RWPE2 (cell line): ENCODE measurements at places on chromosomes 1 and 21.

DNA sequence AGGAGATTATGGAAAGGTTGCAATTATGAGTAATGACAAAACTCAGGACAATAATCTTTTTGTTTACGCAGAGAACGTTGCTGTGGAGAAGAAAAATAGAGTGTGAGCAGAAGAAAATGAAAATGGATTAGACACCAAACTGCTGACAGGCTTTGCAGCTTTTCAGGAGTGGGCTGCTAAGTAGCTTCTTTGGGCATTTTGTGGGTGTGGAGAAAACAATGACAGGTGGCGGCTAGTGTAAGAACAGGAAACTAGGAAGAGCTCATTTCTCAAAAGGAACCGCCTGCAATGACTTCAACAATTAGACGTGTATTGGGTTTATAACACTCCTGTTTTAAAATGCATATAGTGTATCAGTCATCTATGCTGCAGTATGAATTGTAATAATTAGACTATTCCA, 18.3 kb upstream of the PALMD start:
- no peaks in the 10 kb centered on the region for H3K4me1 ChIP-seq
- H3K27ac ChIP-seq, result no peak overlapping the region

DNA sequence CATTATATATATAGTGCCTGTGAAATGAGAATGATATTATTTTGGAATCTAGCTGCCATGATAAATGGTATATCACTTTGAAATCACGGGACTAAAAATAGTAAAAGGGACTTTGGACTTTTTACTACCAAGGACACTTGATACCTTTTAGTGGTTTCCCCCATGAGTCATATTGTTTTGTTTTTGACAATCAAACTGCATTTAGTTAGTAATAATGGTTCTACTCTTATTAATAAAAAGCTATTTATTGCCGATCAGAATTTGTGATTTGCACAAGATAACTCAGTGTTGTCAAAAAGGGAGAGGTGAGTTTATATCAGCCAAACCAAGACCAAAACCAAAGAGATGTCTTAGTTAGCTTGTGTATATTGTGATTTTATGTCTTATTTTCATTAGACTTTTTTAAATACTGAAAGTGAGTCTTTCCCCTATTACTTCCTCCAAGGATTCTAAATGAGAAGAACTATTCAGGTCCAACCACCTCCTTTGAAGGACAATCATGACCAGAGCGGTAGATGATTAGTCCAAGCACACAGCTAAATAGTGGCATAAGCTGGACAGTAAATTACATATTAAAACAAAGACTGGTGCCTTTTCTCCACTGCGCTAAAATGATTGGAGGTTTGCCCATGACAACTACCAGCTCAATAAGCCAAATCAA, 281.7 kb upstream of the ESRRG start:
- H3K27me3 ChIP-seq, result no peaks in the 10 kb centered on the region
- H3K4me3 ChIP-seq, result no peak overlapping the region
- no peaks in the 10 kb centered on the region for H3K36me3 ChIP-seq

- H3K36me3 ChIP-seq, result no peaks in the 10 kb centered on the region
- DNase-seq, result no peak
- H3K4me1 ChIP-seq, result peaks cover 18% of the 10 kb centered on the region
- H3K27me3 ChIP-seq, result no peaks in the 10 kb centered on the region
Measured at GRCh38 chr1:162040001-162040400, 16.3 kb upstream of the OLFML2B start.

GRCh38 chr1:91611483-91611917, 110.8 kb downstream of the CDC7 start:
- peaks cover 36% of the 10 kb centered on the region for H3K4me1 ChIP-seq
- peak overlapping the region; percentile 57 for H3K27ac ChIP-seq
- no peaks in the 10 kb centered on the region for H3K27me3 ChIP-seq
- no peak for DNase-seq

GRCh38 chr1:227214207-227214606, 104.1 kb downstream of the CDC42BPA start:
- peaks cover 4% of the 10 kb centered on the region for H3K4me1 ChIP-seq
- no peaks in the 10 kb centered on the region for H3K36me3 ChIP-seq
- no peaks in the 10 kb centered on the region for H3K27me3 ChIP-seq
- no peak overlapping the region for H3K27ac ChIP-seq
- H3K4me3 ChIP-seq, result no peak overlapping the region
- no peak for DNase-seq

DNA sequence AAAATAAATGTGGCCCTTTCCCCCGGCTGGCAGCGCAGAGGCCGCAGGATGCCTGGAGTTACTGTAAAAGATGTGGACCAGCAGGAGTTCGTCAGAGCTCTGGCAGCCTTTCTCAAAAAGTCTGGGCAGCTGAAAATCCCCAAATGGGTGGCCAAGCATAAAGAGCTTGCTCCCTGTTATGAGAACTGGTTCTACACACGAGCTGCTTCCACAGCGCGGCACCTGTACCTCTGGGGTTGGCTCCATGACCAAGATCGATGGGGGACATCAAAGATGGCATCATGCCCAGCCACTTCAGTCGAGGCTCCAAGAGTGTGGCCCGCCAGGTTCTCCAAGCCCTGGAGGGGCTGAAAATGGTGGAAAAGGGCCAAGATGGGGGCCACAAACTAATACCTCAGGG, 95.9 kb downstream of the LRIG2 start:
- no peak overlapping the region for H3K4me3 ChIP-seq
- no peak overlapping the region for H3K27ac ChIP-seq

DNA sequence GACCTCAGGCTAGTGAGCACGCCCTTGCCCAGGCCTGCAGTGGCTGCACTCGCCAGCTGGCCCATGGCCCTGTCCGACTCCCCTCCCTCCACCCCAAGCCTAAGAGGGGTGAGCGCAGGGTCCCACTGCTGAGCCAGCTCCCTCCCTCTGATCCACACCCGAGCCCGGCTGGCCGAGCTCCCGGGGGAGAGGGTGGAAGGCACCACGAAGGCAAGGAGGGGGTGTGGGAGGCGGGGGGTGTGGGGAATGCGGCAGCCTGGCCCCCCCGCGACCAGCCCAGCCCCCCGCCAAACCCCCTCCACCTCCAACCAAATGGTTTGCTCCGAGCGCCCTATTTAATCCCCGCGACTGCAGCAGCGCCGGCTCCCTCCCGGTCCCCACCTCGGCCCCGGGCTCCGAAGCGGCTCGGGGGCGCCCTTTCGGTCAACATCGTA, at the start of gene CADM3:
Gene CADM3, plus strand, starts transcription at position 362 of the 434 bp plus-strand sequence. CDS start 151 bp downstream, outside the sequence.
- peak within 1 kb of the TSS; percentile 7 for H3K4me3 ChIP-seq
- peaks cover 80% of the 10 kb centered on the region for H3K27me3 ChIP-seq
- no peak within 1 kb of the TSS for H3K27ac ChIP-seq
- no peaks in the 10 kb centered on the region for H3K36me3 ChIP-seq
- no peak for DNase-seq
- no peaks in the 10 kb centered on the region for H3K4me1 ChIP-seq

DNA sequence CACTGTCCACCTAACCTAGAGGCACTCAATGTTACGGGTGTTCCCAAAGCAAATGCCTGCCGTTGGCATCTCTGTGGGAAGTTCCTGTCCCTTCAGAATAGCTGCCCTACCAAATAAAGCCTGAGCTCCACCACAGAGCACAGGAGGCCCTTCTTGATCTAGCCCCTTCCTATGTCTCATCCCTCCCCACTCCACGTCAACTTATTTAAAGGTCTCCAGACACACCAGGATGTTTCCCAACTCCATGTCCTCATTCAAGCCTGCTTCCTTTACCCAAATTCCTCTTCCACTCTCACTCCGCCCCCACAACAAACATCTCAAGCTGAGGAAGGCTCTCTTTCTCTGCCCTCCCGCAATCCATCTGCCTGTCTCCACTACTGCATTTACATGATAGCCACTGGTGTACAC, 87.7 kb downstream of the TGFBR3 start:
- no peaks in the 10 kb centered on the region for H3K36me3 ChIP-seq
- H3K4me1 ChIP-seq, result peaks cover 4% of the 10 kb centered on the region
- H3K27ac ChIP-seq, result no peak overlapping the region
- DNase-seq, result no peak
- no peak overlapping the region for H3K4me3 ChIP-seq

DNA sequence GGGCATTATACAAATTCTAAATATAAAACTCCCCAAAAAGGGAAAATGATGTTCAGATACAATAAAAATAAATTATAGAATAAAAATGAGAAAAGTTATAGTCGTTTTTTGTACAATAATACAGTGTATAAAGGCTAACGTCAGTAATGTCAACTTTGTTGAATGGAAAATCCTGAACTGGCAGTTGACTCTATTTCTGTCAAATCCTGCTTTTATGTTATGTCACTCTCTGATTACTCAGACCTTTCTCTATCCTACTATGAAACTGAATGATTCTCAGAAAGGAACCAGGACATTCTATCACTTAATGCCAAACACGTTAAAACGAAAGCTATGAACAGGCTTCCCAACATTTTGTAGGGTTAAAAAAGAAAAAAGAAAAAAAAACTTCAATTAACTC, 636.4 kb downstream of the USP25 start:
- H3K4me1 ChIP-seq, result no peaks in the 10 kb centered on the region
- no peaks in the 10 kb centered on the region for H3K36me3 ChIP-seq
- no peak for DNase-seq
- no peak overlapping the region for H3K27ac ChIP-seq
- no peaks in the 10 kb centered on the region for H3K27me3 ChIP-seq
- no peak overlapping the region for H3K4me3 ChIP-seq

DNA sequence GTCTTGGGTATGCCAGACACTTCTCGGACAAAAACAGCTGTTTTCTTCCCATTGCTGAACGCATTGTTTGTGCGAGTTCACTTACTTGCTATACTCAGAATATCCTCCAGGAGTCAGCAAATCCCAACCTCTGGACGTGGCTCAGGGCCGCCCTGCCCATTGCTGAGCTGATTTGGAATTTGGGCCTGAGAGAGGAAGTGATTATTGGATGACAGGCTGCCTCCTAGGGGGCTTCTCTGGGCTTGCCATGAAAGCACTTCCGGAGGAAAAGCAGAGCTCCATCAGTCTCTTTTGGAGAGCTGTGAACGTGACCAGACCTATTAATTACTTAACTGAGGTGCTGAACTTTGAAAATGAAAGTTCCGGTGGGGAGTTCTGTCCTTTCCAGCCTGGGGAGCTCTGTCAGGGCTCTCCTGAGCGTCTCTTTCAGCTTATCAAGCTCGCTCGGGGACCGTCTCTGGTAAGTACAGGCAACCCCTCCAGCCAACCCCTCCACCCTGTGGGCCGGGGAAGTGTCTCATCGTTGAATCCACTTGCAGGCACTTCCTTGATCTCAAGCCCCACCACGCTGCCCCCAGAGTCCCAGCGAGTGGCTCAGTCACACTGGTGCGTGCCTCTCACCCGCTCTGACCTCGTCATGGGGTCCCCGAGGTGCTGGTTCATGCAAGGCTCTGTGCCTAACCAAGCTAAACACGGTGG, 76.9 kb downstream of the CLIC6 start:
- H3K27me3 ChIP-seq, result no peaks in the 10 kb centered on the region

DNA sequence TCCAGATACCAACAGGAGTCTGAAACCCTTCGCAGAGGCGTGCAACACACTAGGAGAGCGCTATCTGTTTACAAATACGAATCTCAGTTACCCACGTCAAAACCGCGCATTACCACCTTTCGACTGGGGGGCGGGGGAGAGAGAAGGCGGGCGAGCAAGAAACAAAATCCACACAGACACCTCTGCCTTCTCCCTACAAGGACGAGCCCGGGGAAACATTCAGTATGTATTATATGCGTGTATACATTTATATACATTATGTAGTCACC, 722 bp downstream of the TUT4 start:
- peaks cover 24% of the 10 kb centered on the region for H3K4me1 ChIP-seq
- H3K27ac ChIP-seq, result peak overlapping the region; percentile 82
- H3K27me3 ChIP-seq, result no peaks in the 10 kb centered on the region

- H3K27me3 ChIP-seq, result no peaks in the 10 kb centered on the region
- H3K27ac ChIP-seq, result peak overlapping the region; percentile 94
- no peak overlapping the region for H3K4me3 ChIP-seq
- peak; percentile 97 for DNase-seq
Measured at GRCh38 chr21:33380483-33380998, 22.7 kb upstream of the IFNGR2 start.

DNA sequence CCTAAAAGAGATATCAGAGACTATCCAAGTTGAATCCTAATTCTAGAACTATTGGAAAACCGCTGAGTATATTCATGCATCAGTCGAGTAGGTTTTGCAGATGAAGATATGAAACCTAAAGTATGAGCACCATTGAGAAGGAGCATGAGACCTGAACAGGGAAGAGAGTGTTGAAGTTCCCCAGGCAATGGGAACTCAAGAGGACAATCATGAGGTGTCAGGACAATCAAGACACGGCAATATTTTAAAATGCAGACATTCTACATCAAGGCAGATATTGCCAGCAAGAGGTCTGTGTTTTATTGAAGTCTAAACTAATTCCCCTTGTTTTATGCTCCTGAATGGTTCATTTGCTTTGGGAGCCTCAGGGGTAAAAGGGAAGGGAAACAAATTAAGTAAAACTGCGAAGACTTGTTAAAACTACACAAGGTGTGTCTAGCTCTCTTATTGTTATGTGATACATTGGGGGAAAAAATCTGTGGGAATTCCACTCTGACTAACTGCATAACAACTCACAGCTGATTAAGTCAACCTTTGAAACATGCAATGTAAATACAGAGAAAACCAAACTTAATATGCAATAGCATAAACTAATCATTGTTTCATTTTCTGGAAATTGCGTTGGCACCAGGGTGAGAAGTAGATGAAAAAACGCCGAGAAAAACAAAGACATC, 347.9 kb upstream of the ADGRL2 start:
- H3K4me1 ChIP-seq, result no peaks in the 10 kb centered on the region
- no peak overlapping the region for H3K4me3 ChIP-seq
- DNase-seq, result no peak

DNA sequence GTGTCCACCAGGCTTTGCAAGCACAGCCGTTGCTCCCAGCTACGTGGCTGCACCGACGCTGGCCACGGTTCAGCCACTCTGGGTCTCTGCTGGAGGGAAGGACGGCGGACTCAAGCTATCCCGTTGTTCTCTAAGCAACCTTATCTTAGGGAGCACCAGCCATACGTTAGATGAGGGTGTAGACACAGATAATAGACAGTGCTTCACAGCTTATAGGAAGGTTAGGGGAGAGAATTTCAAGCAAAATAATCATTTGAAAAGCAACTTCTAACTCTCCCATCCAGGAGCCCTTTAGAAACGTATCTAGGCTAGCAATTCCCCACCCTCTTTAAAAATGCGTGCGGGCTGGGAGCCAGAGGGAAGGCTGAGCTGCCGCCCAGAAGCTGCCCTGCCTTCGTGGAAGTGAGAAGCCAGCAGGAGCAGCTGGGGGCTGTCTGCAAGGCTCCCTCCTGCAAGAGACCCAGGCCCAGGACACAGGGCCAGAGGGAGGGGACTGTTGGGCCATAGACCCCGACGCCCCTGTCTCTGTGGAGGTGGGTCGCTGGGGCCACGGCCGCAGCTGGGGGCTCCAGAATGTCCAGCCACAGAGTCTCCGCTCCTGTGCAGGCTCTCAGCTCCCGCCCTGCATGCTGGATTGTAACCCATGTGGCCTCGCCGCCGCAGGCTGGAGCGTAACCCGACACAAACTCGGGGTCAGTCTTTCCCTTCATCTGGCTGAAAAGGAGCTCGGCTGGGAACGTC, 31.2 kb upstream of the COL6A2 start:
- peaks cover 3% of the 10 kb centered on the region for H3K4me1 ChIP-seq
- DNase-seq, result no peak
- no peaks in the 10 kb centered on the region for H3K36me3 ChIP-seq
- no peak overlapping the region for H3K27ac ChIP-seq
